ENCODE measurements at places on chromosomes 4 and X.

DNA sequence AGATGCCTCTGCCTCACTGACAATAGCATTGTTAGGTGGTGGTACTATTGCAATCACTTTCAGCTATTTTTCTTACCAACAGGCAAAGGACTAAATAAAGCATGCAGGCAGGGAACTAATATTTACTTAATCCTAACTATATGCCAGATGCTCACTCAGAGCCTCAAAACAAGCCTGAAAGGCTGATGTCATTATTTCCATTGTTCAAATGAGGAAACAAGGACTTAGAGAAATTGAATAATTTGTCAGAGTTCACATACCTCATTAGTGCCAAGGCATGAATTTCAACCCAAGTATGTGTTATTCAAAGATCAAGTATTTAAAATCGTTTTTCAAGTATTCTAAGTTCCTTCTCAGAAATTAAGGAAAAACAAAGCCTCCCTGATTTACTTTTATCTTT is 374.9 kb upstream of the TECRL start:
- no peak for DNase-seq

DNA sequence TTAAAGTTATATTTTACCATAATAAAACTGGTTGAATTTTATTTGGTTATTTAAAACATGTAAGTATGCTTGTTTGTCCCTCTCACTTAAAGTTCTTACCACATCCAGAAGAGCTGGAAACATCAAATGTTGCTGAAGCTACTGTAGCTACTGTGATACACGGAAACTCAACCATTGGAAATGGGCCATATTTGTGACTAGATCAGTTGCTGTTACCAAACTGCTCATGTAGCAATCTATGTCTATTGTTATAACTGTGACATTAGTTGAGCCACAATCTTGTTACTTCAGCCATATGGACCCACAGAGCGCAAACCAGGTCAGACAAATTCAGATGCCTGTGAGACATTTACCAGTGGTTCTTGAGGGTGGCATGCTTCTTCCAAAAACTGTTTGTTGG is 41.6 kb downstream of the NDNF start:
- no peak for DNase-seq

GRCh38 chrX:37314531-37314930 is 34.6 kb upstream of the PRRG1 start:
- DNase-seq, result no peak

GRCh38 chr4:108449129-108449528 is 171.2 kb upstream of the RPL34 start:
- DNase-seq, result no peak

- no peak for DNase-seq
Observed at GRCh38 chr4:8061145-8061544, 97.5 kb downstream of the ABLIM2 start.

DNA sequence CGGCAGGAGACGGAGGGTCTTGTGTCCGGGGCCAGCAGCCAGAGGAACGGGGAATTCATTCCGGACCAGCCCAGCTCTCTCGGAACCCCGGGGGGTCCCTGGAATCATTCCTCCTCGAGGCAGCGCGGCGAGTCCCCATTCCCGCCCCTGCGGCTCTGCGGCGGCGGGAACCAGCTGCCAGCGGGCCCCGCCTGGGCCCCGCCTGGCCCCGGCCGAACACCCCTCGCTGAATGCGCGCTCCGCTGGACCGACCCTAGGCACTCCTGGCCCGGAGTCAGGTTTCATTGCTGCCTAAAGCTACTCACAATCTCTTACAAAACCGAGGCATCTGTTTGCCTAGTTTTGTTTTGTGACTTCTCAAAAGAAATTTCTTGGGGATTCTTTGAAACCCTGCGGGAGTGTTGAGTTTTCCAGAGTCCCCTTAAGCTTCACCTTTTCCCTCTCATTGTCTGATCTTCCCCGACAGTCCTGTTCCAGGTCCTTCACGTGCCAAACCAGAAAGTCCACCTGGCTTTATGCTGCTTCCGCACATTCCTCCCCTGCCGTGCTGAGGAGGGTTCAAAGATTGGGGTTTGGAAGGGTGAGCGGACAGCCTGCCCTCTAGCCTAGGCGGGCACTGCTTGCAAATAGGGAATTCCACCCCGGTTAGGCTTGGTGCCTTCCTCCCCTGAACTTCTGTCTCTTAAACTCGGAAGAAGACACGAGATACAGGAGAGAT is 789 bp downstream of the ARHGAP10 start:
- DNase-seq, result no peak

DNA sequence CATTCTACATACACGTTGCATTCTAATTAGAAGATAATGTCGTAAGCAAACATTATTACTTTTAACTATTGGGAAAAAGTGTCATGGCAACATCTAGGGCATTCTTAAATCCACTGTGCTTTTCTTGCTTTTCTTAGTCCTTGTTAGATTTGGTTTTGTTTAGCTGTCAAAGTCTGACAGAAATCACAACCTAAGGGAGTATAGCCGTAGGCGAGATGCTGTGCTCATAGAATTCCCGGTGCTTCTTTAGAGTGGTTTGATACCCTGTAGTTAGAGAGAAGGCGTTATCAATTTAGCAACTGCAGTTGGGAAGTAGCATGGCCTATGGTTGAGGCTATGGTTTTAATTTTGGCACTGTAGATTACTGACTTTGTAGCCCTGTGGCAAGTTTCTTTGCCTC is 45.7 kb downstream of the WWC2 start:
- no peak for DNase-seq

DNA sequence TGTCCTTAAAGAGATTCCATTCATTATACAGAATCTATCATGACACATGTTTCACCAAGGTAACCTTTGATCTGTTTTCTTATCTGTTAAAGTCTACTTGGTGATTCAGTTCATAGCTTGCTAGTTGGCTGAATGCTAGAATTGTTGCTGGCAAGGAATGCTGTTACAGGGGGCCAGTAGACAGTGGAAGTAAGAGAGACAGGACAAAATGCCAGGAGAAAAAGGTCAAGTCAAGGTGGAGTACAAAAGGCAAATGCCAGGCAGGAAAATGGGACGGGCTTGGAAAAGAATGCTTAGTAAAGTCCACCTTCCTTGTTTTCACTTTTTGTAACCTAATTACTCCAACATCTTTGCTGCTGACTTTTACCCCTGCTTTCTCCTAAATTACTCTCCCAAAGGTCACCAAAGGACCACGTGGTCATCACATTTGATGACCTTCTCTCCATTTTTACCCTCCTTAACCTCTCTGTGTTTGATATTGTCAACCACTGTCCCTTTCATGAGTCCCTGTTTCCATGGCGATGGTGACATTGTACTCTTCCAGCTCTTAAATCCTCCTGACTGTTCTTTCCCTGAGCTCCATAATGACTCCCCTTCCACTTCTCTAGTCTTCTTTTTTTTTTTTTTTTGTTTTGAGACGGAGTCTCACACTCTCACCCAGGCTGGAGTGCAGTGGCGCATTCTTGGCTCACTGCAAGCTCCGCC is 24.5 kb upstream of the TAPT1 start:
- DNase-seq, result no peak
